ENCODE measurements at places on chromosomes 5 and 9. TPM values are rescaled to one million over a fixed set of nuclear protein-coding genes. Genes with fewer than 3 reads are reported as not detected.

PCDHB9 gene
- total RNA-seq: not detected

PCDHGA11 gene
- 0.05 TPM for total RNA-seq

IL3 gene
- total RNA-seq: not detected

PTGDS gene
- 13.2 TPM for total RNA-seq

Data from activated naive CD4-positive, alpha-beta T cell treated with anti-CD3 and anti-CD28 coated beads, Interleukin-2, amount 10 ng/mL, durations not matched to agents 5 hours and 36 hours (primary cell).